CD4-positive, alpha-beta memory T cell (primary cell): ENCODE measurements at places on chromosomes 13 and 19. TPM values are rescaled to one million over a fixed set of nuclear protein-coding genes. Genes with fewer than 3 reads are reported as not detected.

GRCh38 chr19:16164222-16164890 is 9.0 kb downstream of the CIB3 start:
- H3K27ac ChIP-seq, result no peak overlapping the region
- no peaks in the 10 kb centered on the region for H3K4me1 ChIP-seq
- DNase-seq, result no peak
- no peak overlapping the region for H3K4me3 ChIP-seq
- H3K36me3 ChIP-seq, result no peaks in the 10 kb centered on the region

- no peaks in the 10 kb centered on the region for H3K4me1 ChIP-seq
- no peak for DNase-seq
- H3K4me3 ChIP-seq, result no peak overlapping the region
- no peak overlapping the region for H3K27ac ChIP-seq
- no peaks in the 10 kb centered on the region for H3K27me3 ChIP-seq
Observed at GRCh38 chr13:78712831-78713230, 53.9 kb upstream of the OBI1 start.

Gene ZNF763
- polyA plus RNA-seq, result 3.7 TPM

GRCh38 chr19:21202865-21203494 is 61.1 kb downstream of the ZNF431 start:
- no peaks in the 10 kb centered on the region for H3K27me3 ChIP-seq
- peak; percentile 41 for DNase-seq
- no peak overlapping the region for H3K27ac ChIP-seq

DNA sequence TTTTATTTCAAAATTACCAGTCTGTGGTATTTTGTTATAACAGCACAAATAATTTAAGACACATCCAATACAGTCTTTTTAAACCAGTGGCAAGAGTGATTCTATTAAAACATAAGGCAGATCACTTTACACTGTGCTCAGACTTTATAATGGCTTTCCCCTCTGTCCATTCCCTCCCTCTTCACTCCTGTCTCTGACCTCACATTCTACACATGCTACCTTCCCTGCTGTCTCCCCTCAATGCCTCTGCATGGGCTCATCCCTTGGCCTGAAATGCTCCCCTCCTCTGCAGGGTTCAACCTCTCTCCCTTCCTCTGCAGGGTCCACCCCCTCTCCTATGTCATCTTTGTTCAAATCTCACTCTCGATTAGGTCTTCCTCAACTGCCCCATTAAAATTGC is 170.8 kb downstream of the LHFPL6 start:
- H3K27me3 ChIP-seq, result no peaks in the 10 kb centered on the region
- H3K36me3 ChIP-seq, result no peaks in the 10 kb centered on the region
- H3K27ac ChIP-seq, result no peak overlapping the region
- DNase-seq, result no peak

DNA sequence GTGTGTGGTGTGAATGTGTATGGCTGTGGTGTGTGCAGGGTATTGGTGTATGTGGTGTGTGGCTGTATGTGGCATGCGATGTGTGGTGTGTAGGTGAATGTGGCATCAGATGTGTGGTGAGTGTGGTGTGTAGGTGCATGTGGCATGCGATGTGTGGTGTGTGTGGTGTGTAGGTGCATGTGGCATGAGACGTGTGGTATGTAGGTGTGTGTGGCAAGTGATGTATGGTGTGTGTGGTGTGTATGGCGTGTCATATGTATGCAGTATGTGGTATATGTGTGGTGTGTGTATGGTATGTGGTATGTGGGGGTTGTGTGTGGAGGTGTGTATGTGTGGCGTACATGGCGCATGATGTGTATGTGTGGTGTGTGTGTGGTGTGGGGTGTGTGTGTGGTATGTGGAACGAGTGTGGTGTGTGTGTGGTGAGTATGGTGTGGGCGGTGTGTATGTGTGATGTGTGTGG is 63.4 kb downstream of the PEPD start:
- H3K27ac ChIP-seq, result no peak overlapping the region
- no peaks in the 10 kb centered on the region for H3K27me3 ChIP-seq
- no peak for DNase-seq
- no peaks in the 10 kb centered on the region for H3K36me3 ChIP-seq
- no peaks in the 10 kb centered on the region for H3K4me1 ChIP-seq

Gene ZIM2
- not detected for polyA plus RNA-seq

Gene SPRED3
- polyA plus RNA-seq, result not detected

DNA sequence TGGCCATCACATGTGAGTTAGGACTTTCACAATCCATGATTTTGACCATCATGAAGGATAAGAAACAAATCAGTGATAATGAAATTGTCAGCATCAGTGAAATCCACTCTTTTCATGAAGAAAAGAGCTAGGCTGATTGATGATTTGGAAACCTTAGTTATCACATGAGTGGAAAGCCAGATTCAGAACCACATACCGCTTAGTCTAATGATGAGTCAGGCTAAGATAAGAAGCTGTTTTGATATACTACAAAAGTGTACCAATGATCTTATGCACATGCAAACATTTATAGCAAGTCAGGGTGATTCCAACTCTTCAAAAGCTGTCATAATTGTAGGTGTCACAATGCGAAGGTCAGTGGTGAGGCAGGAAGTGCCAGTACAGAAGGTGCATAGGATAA is 519.3 kb downstream of the GPC6 start:
- no peaks in the 10 kb centered on the region for H3K36me3 ChIP-seq
- no peak overlapping the region for H3K4me3 ChIP-seq
- no peak for DNase-seq
- no peaks in the 10 kb centered on the region for H3K4me1 ChIP-seq
- H3K27ac ChIP-seq, result no peak overlapping the region
- H3K27me3 ChIP-seq, result no peaks in the 10 kb centered on the region

DNA sequence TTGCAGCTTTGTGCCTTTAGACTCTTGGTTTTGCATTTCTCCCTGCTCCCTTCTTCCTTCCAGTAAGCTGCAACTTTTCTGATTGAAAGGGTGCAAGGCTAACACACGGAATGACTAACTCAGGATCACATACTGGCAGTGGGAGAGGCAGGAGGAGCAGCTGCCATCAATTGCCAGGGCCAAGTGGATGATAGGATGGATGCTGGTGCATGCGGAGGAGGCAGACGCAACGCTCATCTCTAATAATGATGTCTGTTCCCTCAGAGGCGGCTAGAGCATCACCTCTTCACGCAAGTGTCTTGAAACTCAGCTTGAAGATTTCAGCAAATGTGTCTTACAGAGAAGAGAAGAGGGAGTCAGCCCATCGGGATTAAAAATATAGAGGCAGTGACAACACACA is 49.5 kb upstream of the TPM4 start:
- no peak overlapping the region for H3K27ac ChIP-seq
- H3K4me1 ChIP-seq, result no peaks in the 10 kb centered on the region
- DNase-seq, result no peak
- no peaks in the 10 kb centered on the region for H3K36me3 ChIP-seq
- no peaks in the 10 kb centered on the region for H3K27me3 ChIP-seq

Gene GPC5
- polyA plus RNA-seq, result not detected

GRCh38 chr19:50326101-50326664 is 3.0 kb downstream of the KCNC3 start:
- peaks cover 29% of the 10 kb centered on the region for H3K27me3 ChIP-seq
- no peak overlapping the region for H3K27ac ChIP-seq
- peaks cover 40% of the 10 kb centered on the region for H3K4me1 ChIP-seq
- no peak for DNase-seq

DNA sequence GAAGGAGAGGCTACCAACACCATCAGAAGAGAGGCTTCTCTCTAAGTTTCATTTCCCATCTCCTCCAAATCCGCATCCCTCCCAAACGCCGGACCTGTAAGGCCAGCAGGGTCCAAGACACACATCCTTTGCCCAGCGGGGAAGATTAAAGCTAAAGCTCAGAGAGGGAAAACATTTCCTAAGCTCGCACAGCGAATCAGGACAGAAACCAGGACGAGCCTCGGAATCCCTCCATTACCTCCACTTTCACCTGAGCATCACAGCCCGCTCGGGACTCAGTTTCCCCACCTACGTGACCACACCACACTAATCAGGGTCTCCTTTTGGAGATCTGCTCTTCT is 711 bp upstream of the FOSB start:
- H3K27ac ChIP-seq, result peak overlapping the region; percentile 98
- H3K4me3 ChIP-seq, result peak overlapping the region; percentile 74
- no peaks in the 10 kb centered on the region for H3K36me3 ChIP-seq
- H3K4me1 ChIP-seq, result peaks cover 27% of the 10 kb centered on the region
- no peaks in the 10 kb centered on the region for H3K27me3 ChIP-seq

- H3K27me3 ChIP-seq, result no peaks in the 10 kb centered on the region
- peak; percentile 6 for DNase-seq
Observed at GRCh38 chr13:67229481-67230403, at the start of gene PCDH9. PCDH9 (minus strand) TSS chr13:67230336; CDS start chr13:67228440, 1,896 bp downstream.

Gene SPACA4
- not detected for polyA plus RNA-seq

DNA sequence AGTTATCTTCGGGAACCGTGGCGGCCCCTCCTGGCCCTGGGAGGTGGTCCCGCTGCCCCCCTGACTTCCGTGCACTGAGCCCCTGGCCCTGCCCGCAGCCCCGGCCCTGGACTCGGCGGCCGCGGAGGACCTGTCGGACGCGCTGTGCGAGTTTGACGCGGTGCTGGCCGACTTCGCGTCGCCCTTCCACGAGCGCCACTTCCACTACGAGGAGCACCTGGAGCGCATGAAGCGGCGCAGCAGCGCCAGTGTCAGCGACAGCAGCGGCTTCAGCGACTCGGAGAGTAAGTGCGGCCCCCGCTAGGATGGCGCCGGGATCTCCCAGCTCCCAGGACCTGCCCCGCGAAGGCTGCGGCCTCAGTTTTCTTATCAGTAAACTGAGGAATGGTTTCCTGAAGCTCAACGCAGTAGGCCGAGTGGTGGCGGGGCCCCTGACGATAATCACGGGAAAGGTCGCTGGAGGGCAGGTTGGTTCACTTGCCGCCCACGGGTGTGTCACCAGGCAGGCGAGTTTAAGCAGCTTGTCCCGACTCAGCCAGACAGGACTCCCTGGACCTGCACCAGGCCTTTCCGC is 924 bp downstream of the RGCC start:
- peak overlapping the region; percentile 61 for H3K4me3 ChIP-seq
- H3K27ac ChIP-seq, result peak overlapping the region; percentile 93
- DNase-seq, result peak; percentile 63
- H3K4me1 ChIP-seq, result peaks cover 51% of the 10 kb centered on the region

GRCh38 chr13:30429235-30429634 is 6.9 kb downstream of the UBE2L5 start:
- no peak overlapping the region for H3K27ac ChIP-seq
- no peak for DNase-seq
- H3K4me1 ChIP-seq, result peaks cover 5% of the 10 kb centered on the region

Gene ZSCAN1
- polyA plus RNA-seq, result not detected

DNA sequence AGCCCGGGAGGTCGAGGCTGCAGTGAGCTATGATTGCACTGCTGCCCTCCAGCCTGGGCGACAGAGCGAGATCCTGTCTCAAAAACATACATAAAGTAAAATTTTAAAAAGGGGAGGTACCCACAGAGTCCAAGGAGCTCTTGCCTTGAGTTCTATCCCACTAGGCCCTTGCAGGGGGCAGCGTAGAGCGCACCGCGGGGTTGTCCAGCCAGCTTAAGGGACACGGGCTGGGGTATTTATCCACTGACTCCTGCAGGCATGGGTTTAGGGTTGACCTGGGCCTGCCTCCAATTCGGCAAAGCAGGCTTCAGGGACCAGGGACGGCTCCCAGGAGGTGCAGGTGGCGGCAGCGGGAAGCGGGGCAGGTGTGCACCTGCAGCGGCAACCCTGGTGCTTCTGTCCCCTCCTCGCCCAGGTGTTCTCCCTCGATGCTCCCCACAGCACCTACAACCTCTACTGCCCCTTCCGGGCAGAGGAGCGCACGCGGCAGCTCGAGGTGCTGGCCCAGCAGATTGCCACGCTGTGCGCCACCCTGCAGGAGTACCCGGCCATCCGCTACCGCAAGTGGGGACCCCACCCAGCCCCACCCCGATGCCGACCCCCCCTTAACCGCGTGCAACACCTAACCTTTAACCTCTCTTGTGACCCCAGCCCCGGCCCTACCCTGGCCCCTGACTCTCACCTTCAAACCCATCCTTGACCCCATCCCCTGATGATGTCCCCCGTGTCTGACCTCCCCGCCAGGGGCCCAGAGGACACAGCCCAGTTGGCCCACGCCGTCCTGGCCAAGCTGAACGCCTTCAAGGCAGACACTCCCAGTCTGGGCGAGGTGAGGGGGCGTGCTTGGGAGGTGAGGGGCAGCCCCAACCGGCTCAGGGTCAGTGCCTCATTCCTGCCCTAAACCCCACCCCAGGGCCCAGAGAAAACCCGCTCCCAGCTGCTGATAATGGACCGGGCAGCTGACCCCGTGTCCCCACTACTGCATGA is 4.7 kb downstream of the STXBP2 start:
- no peak overlapping the region for H3K27ac ChIP-seq
- H3K4me3 ChIP-seq, result no peak overlapping the region
- H3K36me3 ChIP-seq, result peaks cover 25% of the 10 kb centered on the region
- H3K4me1 ChIP-seq, result peaks cover 30% of the 10 kb centered on the region
- H3K27me3 ChIP-seq, result no peaks in the 10 kb centered on the region

Gene ATP7B
- 0.77 TPM for polyA plus RNA-seq

- no peaks in the 10 kb centered on the region for H3K4me1 ChIP-seq
- no peak overlapping the region for H3K4me3 ChIP-seq
- peaks cover 13% of the 10 kb centered on the region for H3K27me3 ChIP-seq
- H3K27ac ChIP-seq, result no peak overlapping the region
- no peaks in the 10 kb centered on the region for H3K36me3 ChIP-seq
Observed at GRCh38 chr19:50205681-50206138, 2.3 kb downstream of the MYH14 start.

GRCh38 chr13:50123002-50123401 is 107.8 kb downstream of the KCNRG start:
- H3K36me3 ChIP-seq, result peaks cover 6% of the 10 kb centered on the region
- DNase-seq, result no peak
- H3K4me3 ChIP-seq, result no peak overlapping the region
- no peaks in the 10 kb centered on the region for H3K27me3 ChIP-seq
- peaks cover 54% of the 10 kb centered on the region for H3K4me1 ChIP-seq
- H3K27ac ChIP-seq, result peak overlapping the region; percentile 98

- no peaks in the 10 kb centered on the region for H3K36me3 ChIP-seq
- no peak overlapping the region for H3K4me3 ChIP-seq
- H3K27me3 ChIP-seq, result no peaks in the 10 kb centered on the region
- H3K4me1 ChIP-seq, result no peaks in the 10 kb centered on the region
Observed at GRCh38 chr13:35712907-35713761, 236.6 kb upstream of the MAB21L1 start.

DNA sequence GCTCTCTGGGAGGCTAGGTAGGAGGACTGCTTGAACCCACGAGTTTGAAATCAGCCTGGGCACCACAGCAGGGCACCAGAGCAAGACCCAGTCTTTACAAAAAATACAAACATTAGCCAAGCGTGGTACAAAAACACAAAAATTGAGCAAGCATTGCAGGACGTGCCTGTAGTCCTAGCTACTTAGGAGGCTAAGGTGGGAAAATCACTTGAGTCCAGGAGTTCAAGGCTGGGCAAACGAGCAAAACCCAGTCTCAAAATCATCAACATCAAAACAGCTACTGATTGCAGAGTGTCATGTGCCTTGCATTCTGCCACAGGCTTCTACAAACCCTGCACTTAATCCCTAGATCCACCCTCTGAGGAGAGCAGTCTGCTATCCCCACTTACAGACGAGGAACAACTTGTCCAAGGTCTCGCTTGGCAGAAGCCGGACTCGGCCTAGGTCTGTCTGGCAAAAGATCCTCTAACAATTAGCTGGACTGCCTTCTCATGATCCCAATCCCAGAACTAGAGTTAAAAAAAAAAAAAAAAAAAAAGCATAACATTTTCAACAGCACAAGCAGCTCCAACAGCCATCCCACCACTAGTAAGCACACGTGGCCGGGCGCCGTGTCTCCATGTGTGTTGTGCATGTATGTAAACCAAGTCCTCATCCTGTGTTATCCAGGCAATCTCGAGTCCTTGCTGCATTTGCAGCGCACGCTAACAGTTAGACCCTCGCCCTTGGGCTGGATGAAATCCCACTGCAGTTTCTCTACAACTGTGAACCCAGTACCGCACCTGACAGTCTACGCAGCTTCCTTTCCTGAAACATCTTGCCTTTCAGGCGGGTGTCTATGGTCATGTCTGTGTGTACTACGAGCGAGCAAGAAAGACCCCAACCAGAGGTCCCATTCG is 2.0 kb downstream of the PPP6R1 start:
- H3K36me3 ChIP-seq, result no peaks in the 10 kb centered on the region
- H3K4me1 ChIP-seq, result peaks cover 65% of the 10 kb centered on the region
- peak overlapping the region; percentile 92 for H3K4me3 ChIP-seq
- peak overlapping the region; percentile 92 for H3K27ac ChIP-seq
- no peaks in the 10 kb centered on the region for H3K27me3 ChIP-seq
